ENCODE measurements at places on chromosomes 5 and 9.

- DNase-seq, result no peak
These were observed 595 bp upstream of the BTNL9 start for GRCh38 chr5:181039471-181039870.

DNA sequence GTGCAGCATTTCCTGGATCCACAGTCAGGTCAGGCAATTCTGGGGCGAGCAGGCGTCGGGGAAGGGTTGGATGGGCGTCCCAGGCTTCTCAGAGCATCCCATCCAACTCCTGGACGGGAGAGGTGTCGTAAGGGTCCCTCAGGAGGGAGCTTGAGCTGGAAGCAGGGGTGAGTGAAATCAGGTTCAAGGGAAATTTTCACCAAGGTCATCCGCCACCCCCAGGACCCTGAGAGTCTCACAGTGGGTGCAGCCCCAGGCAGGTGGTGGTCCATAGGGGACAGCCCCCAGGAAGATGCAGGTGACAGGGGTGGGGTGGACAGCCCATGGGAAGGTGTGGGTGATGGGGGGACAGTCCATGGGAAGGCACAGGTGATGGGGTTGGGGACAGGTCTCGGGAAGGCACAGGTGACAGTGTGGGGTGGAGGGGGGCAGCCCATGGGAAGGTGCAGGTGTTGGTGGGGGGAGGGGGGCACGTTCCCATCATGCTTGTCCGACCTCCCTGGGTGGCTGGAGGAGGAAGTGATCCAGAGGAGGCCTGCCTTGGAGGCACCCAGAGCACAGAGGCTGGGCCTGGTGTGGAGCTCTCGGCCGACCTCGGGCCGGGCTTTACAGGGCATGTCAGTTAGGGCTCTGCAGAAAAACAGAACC is 48.9 kb downstream of the AHRR start:
- DNase-seq, result no peak

DNA sequence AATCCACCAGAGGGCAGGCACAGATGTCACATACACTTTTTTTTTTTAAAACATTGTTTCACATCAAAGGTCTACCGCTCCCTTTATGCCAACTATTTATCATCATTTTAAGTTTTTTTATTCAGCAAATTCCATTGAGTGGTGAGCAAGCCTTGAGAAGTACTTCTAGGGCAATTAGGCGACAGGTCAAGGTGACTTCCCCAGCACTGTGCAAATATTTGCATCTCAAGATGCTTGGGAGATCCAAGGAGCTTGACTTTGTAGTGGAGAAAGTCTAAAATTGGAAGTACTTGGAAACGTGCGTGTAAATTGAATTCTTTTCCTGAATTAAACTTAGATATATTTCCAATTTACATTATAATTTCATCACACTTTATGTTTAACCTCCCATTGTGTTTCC is 211.1 kb downstream of the ICE1 start:
- DNase-seq, result no peak

DNA sequence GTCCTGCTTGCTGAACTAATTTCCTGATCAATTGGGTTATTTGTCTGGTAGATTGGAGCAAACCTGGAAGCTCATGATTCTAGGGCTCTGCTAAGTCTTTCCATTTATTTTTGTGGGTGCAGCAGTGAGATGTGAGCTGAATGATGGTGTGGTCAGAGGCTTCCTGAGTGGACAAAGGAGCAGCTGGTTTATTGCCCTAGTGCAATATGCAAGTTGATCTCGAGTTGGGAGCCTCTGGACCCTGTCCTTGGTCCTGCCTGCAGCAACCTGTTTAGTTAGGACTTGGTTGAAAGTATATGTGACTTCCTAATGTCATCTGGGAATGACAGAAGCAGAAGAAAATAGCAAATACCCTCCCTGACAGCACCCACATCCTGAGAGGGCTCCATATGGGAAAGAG is 4.2 kb upstream of the UNC5A start:
- DNase-seq, result peak; percentile 48

DNA sequence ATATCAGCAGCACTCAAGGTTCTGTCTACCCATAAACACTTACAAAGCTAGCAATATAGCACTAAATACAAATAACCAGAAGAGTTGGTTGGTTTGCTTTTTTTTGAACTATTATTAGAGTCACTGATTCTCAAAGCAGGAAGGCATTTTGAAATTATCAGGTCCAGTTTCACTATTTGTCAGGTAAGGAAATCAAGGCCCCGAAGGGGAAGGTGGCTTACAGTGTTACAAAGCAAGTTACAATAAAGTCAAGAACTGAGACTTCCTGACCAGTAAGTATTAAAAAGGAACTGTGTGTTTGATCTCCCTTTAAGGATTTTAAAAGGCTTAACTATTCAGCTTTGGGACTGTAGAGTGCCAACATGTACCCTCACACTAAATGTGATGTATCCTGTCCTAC is 10.8 kb downstream of the C5orf15 start:
- DNase-seq, result no peak

DNA sequence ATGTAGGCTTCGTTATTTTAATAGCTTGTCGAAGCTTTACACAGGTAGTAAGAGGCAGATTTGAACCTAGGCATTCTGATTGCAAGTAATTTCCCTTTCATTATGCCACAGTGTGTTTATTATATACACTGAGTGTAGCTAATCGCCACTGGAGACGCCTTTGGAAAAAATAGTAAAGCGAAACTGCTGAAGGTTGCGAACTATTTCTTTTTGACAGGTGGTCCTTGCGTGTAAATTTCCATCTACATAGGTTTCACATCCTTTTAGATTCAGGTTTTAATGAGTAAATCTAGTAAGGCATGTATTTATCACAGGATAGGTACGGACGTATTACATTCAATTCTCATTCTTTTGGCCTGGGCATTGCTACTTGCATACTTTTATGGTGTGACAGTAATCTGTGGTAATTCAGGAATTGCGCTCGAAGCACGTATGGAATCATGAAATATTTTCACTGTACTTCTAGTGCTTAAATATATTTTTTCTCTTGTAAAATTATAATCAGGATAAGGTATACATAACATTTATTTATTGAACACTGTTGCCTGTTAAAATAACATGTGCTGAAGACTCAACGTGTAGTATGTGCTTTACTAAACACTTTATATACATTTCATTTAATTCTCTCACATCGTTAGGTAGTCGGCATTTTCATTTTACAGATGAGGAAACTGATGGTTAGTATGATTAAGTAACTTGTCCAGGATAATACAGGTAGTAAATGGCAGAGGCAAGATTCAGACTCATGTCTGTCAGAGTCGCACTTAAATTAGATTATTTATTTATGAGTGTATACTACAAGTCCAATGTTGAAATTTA is 1.8 kb downstream of the MARCHF6 start:
- peak; percentile 44 for DNase-seq
